Thoracic aorta (tissue), 2 donors: ENCODE measurements at places on chromosomes 6 and 20. TPM values are rescaled to one million over a fixed set of nuclear protein-coding genes. Genes with fewer than 3 reads are reported as not detected.
A peak's percentile ranks its signal among the peaks of the same experiment; 100 is the strongest.

The CHD6 gene
- 43.9 TPM for total RNA-seq

The ECHDC1 gene
- total RNA-seq: 29.9 TPM

The SIRPB2 gene
- 29.8 TPM for total RNA-seq

The APCDD1L gene
- 12.9 TPM for total RNA-seq

The SUMO4 gene
- 3.2 TPM for total RNA-seq

The PHACTR1 gene
- 69.1 TPM for total RNA-seq

The KCNB1 gene
- 2.3 TPM for total RNA-seq

The SNRNP48 gene
- 18.4 TPM for total RNA-seq

The LAMA2 gene
- 111 TPM for total RNA-seq

- peak overlapping the region; percentile 51 for H3K27ac ChIP-seq
- peaks cover 18% of the 10 kb centered on the region for H3K4me1 ChIP-seq
- H3K36me3 ChIP-seq: no peaks in the 10 kb centered on the region
- no peaks in the 10 kb centered on the region for H3K27me3 ChIP-seq
- peak overlapping the region; percentile 27 for H3K4me3 ChIP-seq
Measured at GRCh38 chr6:147950623-147950987, 392.0 kb upstream of the SASH1 start.

DNA sequence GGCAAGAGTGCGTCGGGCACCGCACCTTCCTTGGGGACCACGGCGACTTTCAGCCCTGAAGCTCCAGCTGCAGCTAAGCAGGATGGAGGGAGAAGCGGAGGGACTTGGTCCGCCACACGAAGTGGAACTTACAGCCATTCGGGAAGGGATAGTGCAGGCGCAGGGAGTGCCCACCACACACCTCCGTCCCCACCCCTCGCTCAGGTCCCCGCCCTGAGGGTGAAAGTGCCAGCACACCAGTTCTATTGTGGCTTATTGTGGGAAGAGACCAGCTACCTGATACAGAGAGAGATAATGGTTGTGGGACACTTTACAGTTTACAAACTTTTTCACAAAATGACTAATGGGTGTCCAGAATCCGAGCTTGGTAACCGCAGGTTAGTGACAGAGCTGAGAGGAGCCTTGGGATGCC lies 76.1 kb downstream of the IRF4 start:
- no peaks in the 10 kb centered on the region for H3K4me1 ChIP-seq
- no peaks in the 10 kb centered on the region for H3K27me3 ChIP-seq
- H3K4me3 ChIP-seq: no peak overlapping the region
- H3K27ac ChIP-seq: no peak overlapping the region

GRCh38 chr6:56370561-56371211 lies 123.3 kb upstream of the COL21A1 start:
- peak overlapping the region; percentile 51 for H3K4me3 ChIP-seq
- peaks cover 57% of the 10 kb centered on the region for H3K4me1 ChIP-seq
- DNase-seq: peak; percentile 39
- H3K36me3 ChIP-seq: no peaks in the 10 kb centered on the region
- peak overlapping the region; percentile 92 for H3K27ac ChIP-seq
- no peaks in the 10 kb centered on the region for H3K27me3 ChIP-seq

DNA sequence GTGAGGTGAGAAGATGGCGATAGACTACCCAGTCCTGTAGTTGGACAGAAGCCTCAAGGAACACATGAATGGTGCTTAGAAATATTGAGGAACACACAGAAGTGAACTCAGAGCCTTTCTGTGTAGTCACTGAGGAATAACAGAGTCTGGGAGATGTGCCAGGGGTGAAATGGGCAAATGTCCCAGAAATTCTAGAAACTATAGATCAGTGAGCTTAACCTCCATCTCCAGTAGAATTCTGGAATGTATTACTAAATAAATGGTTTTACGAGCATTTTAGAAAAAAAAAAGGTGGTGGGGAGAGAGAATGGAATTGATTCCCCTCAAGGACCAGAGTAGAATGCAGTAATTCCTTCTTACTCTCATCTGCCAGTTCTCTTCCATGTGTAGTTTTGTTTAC lies 380.0 kb downstream of the LMBRD1 start:
- DNase-seq: no peak
- no peaks in the 10 kb centered on the region for H3K4me1 ChIP-seq
- no peak overlapping the region for H3K27ac ChIP-seq
- no peak overlapping the region for H3K4me3 ChIP-seq

DNA sequence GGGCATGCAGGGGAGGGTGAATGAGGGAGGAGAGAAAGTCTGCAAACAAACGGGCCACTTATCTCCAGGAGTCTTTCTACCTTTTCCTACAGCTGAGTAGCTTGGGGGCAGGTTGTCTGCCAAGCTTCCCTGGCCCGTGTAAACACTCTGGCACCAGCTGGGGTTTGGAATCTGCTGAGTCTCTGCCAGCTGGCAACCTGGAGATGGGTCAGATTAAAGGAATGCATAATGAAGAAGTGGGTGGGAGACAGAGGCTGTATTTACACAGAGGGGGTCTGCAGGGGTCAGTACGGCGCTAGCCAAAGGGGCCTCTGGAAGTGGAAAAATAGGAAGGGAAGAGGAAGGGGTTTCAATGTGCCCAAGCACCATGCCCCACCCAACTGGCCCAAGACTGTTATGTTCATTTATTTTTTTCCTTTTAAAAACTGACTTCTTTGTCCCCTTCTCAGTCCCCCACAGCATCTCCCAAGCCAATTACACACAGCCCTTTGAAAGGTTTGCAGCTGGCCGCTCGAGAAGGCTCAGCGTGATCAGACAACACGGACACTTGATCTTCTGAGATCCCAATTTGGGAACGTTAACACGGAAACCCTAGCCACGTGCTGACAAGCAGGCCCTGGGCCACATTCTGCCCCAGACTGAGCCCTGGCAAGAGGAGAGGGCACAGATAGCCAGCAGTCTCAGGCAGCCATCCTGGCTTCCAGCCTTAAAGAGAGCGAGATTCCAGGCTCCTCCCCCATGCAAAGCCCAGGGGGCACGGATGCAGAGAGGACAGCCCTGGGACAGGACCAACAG lies 25.2 kb downstream of the TRAM2 start:
- H3K27me3 ChIP-seq: no peaks in the 10 kb centered on the region
- H3K4me3 ChIP-seq: peak overlapping the region; percentile 53
- DNase-seq: peak; percentile 69
- no peaks in the 10 kb centered on the region for H3K36me3 ChIP-seq
- H3K27ac ChIP-seq: peak overlapping the region; percentile 76

DNA sequence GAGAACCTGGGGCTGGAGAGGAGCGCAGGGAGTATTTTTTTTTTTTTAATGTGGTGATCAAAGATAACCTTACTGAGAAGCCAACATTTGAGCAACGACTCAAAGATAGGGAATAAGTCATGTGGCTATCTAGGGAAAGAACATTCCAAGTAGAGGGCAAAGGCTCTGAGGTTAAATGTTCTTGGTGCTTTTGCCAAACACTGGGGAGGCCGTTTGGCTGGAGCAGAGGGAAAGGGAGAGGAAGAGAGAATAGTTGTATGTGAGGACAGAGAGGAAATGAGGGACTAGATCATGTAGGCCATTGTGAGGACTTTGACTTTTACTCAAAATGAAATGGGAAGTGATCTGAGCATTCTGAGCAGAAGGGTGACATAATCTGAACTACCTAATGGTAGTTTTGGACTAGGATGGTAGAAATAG lies 27.8 kb downstream of the ACSS2 start:
- H3K27me3 ChIP-seq: no peaks in the 10 kb centered on the region
- no peak for DNase-seq
- no peak overlapping the region for H3K4me3 ChIP-seq
- no peaks in the 10 kb centered on the region for H3K36me3 ChIP-seq
- peaks cover 24% of the 10 kb centered on the region for H3K4me1 ChIP-seq

DNA sequence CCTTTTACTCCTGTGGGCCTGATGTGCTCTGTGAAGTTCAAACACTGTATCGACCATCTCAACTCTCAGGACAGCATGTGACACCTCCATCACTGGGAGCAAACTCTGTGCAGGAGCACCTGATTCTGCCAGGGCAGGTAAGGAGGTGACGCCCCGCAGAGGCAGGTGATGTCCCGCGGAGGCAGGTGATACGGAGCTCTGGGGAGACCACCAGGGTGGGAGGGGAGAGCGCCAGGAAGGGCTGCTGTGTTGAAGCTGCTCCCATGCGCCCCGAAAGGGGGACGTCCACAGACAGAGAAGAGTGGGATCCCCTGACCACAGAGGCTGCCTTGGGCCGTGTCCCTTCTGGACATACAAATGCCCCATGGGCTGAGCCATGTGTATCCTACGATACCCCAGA lies 58.3 kb downstream of the DACT2 start:
- no peak for DNase-seq
- H3K27ac ChIP-seq: no peak overlapping the region
- H3K4me1 ChIP-seq: no peaks in the 10 kb centered on the region

GRCh38 chr20:9574181-9574580 lies 59.8 kb downstream of the LAMP5 start:
- no peak overlapping the region for H3K27ac ChIP-seq
- no peaks in the 10 kb centered on the region for H3K27me3 ChIP-seq
- no peaks in the 10 kb centered on the region for H3K36me3 ChIP-seq
- no peak for DNase-seq
- H3K4me1 ChIP-seq: no peaks in the 10 kb centered on the region
- no peak overlapping the region for H3K4me3 ChIP-seq

GRCh38 chr6:20366082-20366830 lies 35.4 kb upstream of the E2F3 start:
- no peaks in the 10 kb centered on the region for H3K27me3 ChIP-seq
- DNase-seq: no peak
- no peaks in the 10 kb centered on the region for H3K36me3 ChIP-seq
- H3K27ac ChIP-seq: no peak overlapping the region
- no peak overlapping the region for H3K4me3 ChIP-seq

GRCh38 chr6:168804331-168804730 lies 363.3 kb downstream of the SMOC2 start:
- no peaks in the 10 kb centered on the region for H3K27me3 ChIP-seq
- no peak for DNase-seq
- H3K36me3 ChIP-seq: no peaks in the 10 kb centered on the region
- H3K27ac ChIP-seq: no peak overlapping the region

GRCh38 chr20:739736-740135 lies 28.6 kb downstream of the SLC52A3 start:
- H3K4me1 ChIP-seq: no peaks in the 10 kb centered on the region
- no peak overlapping the region for H3K4me3 ChIP-seq
- no peaks in the 10 kb centered on the region for H3K36me3 ChIP-seq
- no peaks in the 10 kb centered on the region for H3K27me3 ChIP-seq
